ENCODE measurements at places on chromosomes 13 and 19.

GRCh38 chr13:98940325-98941001 lies 37.4 kb downstream of the DOCK9 start:
- DNase-seq = no peak

DNA sequence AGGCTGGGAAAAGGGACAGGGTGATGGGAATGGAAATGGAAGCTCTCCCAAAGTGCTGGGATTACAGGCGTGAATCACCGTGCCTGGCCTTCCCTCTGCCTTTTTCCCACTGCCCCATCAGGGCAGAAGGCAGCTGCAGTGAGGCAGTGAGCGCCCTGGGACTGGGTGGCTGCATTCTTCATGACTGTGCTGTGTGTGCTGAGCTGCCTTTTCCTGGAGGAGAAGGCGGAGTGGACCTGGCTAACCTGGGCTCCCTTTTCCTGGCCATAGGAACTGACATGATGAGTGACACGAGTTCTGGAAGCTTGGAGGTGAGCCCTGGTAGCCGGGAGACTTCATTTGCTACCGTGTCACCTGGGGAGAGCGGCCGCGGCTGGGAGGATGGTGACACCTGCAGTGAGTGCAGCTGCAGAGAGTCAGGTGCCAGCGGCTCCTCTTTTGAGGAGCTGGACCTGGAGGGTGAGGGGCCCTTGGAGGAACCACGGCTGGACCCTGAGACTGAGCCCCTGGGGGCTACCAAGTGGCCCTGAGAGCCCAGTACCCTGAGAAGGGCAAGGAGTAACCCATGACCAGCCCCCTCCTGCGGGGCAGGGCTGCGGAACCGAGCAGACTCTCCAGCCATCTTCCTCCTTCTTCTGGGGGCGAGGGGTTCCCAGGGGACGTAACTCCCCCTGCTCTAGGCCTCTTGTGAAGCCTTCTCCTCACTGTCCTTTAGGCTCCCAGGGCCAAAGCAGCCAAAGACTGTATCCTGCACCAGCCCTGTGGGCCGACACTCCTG lies 26.3 kb upstream of the ZNF492 start:
- no peak for DNase-seq

GRCh38 chr13:67259208-67259607 lies 29.1 kb upstream of the PCDH9 start:
- DNase-seq = no peak

DNA sequence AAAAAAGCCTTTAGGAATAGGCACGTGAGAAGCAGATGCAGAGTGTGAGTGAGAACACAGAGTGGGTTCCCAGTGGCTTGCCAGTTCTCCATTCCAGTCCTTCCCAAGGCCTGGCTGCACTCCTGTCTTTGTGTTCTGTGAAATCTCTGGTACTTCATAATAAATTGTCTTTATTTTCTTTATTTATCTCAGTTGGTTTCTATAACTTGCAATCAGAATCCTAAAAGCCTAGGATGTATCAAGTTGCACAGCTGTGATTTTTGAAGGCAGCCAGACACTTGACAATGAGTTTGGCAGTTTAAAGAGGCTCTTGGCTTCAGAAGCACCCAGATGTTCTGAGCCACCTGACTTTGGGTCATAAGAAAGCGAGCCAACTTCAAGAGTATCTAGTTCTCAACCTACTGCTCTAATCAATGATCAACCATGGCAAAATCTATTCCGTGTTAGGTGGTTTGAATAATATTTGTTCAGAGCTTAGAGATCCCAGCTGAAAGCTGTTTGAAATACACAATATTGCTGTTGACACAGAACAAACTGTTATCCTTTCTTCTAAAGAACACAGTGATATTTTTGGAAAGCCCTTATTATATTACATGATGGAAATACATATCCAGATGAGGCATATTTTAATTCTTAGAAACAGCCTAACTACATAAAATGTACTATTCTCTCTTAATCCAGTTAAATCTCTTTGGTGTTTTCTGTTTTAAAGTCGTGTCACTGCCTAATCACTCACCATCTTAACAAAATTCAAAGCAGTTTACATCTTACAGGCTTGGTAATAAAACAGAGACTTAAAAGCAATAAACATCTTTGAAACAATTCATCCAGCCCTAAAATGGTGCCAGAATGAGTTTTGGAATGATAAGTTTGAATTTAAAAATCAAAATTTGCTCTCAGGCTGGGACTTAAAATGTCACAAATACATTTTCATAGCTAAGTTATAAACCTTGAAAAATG lies 483.0 kb upstream of the NBEA start:
- DNase-seq = no peak

DNA sequence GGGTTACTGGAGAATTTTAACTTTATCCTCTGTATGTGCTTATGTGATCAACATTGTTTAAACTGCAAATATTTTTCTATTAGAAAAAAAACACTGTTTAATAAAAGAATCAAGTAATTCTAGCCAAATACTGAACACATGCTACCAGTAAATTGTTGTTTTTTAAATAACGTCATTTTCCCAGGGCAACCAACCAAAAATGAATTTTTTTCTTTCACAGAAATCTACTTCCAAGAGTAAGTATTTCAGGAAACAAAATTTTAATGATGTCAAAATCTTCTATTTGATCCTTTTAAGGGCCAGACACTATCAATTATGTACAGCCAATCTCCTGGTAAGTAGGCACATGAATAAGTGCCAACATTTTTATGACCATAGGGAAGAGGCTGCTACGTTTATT lies 57.1 kb downstream of the TUBGCP3 start:
- no peak for DNase-seq

DNA sequence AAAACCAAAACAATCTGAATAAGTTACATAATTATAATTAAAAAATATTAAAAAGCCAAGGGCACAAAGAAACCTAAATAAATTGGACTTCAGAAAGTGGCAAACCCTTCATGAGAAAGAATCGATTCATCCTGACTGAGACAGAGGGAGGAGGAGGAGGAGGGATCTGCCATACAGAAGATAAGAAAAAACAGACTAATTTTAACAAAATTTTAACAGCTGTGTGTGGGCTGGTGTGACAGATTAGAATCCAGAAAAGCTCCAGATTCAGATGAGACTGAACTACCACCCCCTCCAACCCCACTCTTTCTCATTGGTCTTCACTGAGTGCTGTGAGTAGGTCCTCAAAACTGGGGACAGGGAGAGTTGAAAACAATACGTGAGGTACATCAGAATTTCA lies 111.5 kb upstream of the HTR2A start:
- DNase-seq = no peak

Data from HEK293T (cell line).